ENCODE measurements at places on chromosomes 7 and 10.

DNA sequence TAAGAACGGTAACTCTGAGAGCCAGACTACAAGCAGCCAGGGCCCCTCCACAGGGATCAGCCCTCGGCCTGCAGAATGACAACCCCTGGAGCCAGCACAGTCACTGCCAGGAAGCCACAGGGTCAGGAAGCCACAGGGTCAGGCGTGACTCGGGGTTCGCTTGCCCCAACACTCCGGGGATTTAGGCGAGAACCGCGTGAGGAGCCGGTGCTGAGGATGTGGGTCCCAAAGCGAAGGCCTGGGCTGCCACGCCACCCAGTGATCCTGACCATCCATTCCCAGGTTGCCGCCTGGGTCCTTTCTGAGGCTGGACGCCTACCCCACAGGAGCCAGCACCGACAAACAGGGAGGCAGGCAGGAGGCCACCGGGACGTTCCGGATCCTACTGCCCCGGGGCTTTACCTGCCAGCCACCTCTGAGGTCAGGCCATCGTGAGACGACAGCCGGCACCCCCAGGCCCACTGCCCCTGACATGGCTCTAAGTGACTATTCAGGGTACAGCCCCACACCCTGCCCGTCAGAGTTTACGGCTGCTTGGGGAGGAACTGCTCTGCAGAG is 228.6 kb downstream of the ELFN1 start:
- DNase-seq: no peak

GRCh38 chr10:113425541-113425951 is 127.3 kb upstream of the HABP2 start:
- DNase-seq: no peak

DNA sequence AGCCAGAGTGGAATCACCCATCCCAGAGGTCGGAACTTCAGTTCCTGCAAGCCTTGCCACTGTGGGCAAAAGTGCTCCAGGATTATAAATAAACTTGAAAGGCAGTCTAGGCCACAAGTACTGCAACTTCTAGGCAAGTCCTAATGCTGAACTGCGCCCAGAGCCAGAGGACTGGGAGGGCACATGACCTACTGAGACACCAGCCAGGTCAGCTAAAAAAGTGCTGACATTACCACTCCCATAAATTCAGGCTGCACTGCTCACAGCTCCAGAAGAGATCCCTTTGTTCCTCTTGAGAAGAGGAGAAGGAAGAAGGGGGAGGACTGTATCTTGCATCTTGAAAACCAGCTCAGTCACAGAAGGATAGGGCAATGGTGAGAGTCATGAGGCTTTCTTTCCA is 1084.1 kb upstream of the PHF14 start:
- DNase-seq: no peak

DNA sequence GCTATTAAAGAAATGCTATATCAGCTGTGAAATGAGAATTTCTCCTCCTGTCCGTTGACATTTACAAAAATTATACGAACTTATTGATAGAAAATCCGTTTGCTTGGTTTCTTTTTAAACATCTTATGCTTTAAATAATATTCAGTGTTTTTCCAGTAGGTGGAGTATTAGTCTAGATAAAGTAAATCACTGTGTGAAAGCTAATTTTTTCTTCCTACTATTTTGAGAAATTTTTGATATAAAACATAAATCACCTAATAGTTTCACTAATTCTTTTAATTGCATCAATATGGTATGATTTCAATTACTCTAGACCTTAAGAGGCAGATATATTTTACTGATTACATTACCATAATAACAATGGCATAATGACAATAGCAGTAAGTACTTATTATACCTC is 335.2 kb upstream of the C7orf33 start:
- no peak for DNase-seq

DNA sequence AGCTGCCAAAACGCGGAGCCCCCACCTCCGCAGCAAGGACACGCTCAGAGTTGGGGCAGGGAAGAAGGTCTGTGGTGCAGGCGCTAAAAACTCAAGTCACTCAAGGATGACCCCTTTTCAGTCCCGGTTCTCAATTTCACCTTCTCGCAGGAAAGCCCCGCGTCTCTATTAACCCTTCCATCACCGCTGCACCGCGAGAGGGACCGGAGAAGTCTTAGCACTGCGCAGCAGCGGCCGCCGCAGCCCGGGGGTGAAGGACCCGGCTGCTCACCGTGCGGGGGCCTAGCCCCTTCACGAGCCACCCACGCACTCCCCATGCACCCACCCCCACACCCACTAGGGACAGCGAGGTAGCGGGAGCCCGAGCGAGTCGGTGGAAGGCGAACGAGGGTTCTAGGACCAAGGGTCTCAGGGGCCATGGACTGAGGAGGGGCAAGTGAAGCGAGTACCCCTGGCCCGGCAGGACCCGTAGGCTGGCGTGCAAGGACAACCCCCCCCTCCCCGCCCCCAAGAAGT is 162.9 kb downstream of the SH3PXD2A start:
- DNase-seq: no peak

DNA sequence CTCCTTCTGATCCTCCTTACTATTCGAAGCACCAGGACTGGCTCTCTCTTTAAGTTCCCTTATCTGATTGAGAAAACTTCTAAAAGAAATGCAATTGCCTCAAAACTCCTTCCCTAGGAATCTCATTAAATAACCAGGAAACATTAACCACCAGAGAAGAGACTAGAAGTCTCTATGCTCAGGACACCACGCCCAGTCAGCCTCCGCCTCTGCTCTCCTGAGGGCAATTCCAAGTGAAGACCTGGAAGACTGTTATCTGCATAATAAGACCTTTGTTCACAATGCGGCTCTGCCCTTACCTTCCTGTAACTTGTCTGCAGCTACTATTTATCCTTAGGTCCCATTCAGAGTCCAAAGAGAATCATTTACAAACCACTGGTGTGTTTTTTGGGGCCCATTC is 78.8 kb downstream of the ELMO1 start:
- DNase-seq: no peak

DNA sequence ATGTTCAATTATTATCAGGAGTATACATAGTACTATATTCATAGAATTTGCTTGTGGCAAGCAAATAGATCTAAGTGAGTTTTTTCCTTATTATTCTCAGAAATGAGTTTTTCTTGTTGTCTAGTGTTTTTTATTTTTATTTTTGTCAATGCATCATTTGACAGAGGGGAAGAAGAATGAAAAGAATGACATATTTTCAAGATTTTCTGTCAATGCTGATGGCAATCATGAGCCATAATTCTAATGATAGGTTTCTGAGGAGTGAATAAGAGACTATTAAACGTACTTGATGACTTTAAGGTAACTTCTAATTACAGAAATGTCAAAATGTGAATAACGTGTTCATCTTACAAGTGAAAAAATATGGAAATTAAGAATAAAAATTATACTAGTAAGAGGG is 144.6 kb upstream of the CSTF2T start:
- DNase-seq: no peak

GRCh38 chr10:21687266-21688008 is 153.4 kb downstream of the MLLT10 start:
- no peak for DNase-seq

DNA sequence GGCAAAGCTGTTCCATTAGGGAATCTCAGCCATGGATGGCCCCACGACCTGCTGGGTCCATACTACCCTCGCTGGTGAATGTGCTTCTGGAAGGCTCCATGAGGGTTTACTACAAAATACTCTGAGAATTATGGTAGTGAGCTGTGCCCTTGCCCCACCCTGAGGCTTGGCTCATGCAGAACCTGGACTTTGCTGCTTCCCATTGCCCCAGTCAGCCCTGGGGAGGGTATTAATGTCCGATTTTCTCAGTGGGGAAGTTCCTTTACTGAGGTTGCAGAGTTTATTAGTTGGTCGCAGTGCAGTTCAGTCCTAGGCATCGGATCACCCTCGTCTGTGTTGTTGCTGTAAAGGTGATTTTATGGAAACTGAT is 310.1 kb downstream of the WDR37 start:
- no peak for DNase-seq
